HuH-7 (cell line): ENCODE measurements at places on chromosomes 13 and 19.

- DNase-seq: no peak
Measured at GRCh38 chr13:112252804-112253590, 123.2 kb upstream of the SPACA7 start.

- DNase-seq: no peak
Measured at GRCh38 chr13:99159331-99160061, 41.2 kb upstream of the UBAC2 start.

DNA sequence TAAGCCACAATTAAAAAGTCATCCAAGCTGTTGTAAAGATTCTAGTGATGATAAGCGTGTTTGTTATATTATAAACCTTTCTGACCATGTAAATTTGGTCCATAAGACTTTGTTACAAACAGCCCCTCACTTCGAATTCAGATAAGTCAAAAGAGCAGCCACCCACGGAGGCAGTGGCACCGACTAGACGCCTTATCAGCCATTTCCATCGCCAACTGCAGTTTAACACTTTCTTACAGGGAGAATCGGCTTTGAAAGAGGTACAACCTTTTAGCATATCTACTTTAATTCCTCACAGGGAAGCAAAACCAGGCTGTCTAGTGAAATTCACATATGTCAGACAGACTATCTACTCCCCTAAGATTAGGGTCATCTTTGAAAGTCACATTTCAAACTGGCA lies 47.5 kb downstream of the SOX21 start:
- no peak for DNase-seq

GRCh38 chr19:49073514-49074378 lies 1.2 kb upstream of the KCNA7 start:
- DNase-seq: peak; percentile 84

DNA sequence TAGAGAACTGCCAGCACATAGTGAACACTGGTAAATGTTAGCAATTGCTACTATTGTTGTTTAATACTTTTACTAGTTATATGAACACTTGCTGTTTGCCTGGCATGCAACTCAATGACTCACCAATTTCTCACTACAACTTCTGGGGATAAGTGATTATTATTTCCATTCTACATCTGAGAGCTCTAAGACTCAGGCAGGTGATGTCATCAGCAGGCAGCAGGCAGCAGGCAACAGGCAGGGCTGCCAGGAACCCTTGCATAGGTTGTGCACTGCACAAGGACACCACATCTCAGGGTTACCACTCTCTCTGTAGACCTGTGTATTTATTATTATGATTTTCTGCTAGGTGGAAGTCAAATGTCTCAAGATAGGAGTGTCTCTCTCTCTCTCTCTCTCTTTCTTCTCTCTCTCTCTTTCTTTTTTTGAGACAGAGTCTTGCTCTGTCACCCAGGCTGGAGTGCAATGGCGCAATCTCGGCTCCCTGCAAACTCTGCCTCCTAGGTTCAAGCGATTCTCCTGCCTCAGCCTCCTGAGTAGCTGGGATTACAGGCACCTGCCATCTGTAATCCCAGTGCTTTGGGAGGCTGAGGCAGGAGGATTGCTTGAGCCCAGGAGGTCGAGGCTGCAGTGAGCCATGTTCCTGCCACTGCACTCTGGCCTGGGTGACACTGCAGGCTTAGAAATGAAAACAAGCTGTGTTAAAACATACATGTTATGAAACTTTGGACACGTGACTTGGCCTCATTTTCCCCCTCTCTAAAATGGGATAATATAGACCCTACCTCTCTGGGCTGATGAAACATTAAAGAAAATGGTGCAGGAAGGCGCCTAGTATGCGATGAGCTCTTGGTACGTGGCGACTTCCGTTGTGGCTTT lies 22.7 kb downstream of the HPN start:
- no peak for DNase-seq

DNA sequence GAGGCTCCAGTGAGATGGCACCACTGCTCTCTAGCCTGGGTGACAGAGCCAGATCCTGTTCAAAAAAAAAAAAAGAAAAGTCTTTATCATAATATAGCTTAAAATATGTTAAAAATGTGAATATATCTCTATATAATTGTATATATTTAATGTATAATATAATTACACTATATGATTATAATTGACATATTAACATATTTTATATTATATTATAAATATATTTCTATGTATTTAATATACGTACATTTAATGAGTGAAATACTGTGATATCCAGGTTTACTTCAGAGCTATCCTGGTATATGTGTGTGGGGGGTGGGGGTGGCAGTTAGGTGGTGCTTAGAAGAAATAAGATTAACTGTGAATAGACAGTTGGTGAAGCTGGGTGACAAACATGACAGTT lies 35.6 kb upstream of the SPRY2 start:
- no peak for DNase-seq

DNA sequence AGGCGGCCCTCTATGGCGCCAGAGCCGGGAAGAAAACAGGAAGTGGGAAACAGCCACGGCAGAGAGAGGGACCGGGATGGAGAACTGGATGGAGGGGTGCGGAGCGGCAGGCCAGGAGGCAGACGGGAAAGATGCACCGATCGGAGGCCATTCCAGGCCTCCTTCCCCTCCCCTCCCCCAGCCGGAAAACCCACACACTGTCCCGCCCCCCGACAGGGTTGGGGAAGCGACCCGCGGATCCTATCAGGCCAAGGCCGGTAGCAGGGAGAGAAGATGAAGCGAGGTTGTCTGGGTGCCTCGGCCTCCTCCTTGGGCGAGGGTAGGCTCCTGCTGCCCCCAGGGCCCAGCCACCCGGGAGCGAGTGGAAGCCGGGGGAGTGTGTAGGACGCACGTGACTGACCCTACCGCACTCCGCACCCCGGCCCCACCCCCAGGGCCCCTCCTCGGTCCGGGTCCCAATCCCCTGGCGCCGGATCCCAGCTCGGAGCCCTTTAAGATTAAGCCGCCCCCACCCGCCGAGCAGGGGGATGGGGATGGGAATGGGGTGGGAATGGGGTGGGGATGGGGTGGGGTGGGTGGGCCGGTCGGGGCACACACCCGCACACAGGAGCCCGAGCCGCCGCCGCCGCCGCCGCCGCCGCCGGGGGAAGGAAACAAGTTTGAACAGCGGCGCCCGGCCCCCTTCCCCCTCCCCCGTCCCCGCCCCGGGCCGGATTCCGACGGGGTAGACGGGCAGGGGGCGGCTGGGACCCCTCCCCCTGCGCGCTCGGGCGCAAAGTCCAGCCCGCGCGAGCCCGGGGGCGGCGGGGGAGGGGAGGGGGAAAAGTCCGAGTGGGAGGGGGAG lies 1.5 kb downstream of the ERF start:
- DNase-seq: peak; percentile 82

GRCh38 chr19:11881151-11881800 lies 6.3 kb upstream of the ZNF69 start:
- DNase-seq: peak; percentile 28

DNA sequence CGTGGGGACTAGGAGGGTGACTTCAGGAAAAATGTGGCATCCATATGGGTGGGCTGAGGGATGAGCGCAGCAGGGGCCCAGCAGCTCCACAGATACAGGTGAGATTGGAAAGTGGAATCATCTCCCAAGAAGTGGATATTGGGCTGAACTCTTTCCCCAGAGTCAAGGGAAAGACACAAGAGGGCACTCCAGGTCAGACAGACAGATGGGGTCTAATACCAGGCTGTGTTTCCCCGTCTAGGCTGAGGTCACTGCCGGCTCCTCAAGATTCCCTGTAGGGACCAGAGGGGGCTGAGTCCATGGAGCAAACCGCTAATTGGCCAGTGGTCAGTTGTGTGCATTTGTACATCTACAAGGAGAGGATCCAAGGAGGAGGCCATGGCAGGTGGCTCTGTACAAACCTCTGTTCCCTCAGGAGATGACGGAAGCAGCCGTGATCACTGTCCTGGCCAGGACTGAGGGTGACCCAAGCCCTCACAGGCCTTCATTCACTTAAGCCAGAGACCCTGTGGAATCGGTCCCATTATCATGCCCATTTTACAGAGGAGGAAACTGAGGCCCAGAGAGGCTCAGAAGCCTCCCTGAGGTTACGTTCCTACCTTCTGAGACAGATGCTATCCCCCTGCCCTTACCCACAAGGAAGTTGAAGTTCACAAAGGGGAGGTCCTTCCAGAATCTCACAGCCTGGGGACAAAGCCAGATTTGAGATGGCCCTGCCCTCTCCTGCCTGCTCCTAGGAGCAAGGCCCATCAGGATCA lies 14.9 kb upstream of the IGLON5 start:
- DNase-seq: no peak

- no peak for DNase-seq
Measured at GRCh38 chr19:29645911-29646310, 19.4 kb upstream of the PLEKHF1 start.

- DNase-seq: no peak
Measured at GRCh38 chr13:66574606-66575005, 655.5 kb downstream of the PCDH9 start.

GRCh38 chr13:61880578-61881283 lies 465.1 kb upstream of the PCDH20 start:
- DNase-seq: peak; percentile 2

DNA sequence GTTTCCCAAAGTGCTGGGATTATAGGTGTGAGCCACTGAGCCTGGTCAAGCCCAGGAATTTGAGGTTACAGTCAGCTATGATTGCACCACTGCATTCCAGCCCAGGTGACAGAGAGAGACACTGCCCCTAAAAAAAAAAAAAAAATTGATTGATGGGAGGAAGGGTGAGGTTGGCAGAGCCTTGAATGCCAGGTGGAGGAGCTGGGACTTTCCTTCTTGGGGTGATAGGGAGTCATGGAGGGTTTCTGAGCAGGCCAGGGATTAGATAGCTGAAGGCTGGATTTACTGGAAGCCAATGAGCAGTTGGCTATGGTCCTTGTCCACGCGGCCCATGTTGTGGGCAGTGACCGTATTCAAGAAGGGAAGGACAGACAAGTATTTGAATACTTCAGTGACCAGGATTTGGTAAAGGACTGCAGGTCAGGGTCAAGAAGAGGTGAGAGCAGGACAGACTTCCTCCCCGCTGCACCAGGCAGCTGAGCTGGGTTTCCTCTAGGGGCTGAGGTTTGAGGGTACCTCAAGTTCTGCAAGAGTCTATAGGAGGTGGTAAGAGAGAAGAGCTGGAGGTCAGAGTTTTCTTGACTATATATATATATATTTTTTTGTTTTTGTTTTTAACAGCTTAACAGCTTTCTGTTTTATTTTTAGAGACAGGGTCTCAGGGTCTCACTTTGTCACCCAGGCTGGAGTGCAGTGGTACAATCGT lies 6.9 kb upstream of the ICAM4 start:
- DNase-seq: no peak

DNA sequence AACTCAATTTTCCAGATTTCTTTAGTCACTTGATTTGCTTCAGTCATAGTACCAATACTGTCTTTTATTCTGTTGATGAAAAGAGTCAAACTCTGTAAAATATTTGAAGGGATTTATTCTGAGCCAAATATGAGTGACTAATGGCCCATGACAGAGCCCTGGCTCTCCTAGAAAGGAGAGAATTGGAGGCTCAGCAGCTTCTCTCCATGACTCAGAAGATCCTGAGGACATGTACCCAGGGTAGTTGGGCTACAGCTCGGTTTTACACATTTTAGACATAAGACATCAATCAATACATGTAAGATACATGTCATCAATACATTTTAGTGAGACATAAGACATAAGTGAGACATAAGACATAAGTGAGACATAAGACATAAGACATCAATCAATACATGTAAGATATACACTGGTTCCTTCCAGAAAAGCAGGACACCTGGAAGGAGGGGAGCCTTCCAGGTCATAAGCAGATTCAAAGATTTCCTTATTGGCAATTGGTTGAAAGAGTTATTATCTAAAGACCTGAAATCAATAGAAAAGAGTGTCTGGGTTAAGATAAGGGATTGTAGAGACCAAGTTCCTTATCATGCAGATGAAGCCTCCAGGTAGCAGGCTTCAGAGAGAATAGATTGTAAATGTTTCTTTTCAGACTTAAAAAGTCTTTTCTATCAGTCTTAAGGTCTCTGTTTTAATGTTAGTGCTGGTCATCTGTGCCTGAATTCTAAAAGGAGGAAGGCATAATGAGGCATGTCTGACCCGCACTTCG lies 179.8 kb upstream of the RFC3 start:
- no peak for DNase-seq

GRCh38 chr13:94598281-94598680 lies 2.3 kb upstream of the TGDS start:
- no peak for DNase-seq

- DNase-seq: no peak
Measured at GRCh38 chr13:93698016-93698613, 471.5 kb downstream of the GPC6 start.

GRCh38 chr13:42971691-42972347 lies 20.2 kb downstream of the EPSTI1 start:
- no peak for DNase-seq

DNA sequence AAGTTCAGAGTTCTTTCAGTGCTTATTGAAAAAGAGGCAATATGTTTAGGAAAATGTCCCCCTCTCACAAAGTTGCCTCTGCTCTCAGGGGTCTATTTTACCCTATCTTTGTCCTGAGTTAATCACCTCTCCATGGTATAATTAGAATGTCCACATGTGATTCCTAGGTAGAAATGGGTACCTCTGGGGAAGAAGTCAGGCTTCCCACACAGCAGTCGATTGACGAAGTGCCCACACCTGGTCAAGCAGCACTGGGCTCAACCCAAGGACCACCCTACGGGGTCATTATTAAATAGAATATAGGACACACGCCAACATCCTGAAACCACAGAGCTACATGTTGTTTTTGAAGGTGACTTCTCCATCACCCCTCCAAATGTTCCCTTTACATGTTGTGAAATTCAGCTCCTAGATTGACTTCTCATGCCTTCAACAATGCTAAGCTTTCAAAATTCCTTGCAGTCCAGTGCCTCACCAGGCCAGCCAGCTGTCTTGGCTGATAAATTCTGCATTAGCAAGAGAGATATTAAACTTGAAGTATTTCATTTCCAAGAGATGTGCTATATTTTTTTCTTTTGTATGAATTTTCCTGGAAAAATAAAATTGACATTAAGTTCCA lies 43.6 kb upstream of the FAM124A start:
- no peak for DNase-seq

DNA sequence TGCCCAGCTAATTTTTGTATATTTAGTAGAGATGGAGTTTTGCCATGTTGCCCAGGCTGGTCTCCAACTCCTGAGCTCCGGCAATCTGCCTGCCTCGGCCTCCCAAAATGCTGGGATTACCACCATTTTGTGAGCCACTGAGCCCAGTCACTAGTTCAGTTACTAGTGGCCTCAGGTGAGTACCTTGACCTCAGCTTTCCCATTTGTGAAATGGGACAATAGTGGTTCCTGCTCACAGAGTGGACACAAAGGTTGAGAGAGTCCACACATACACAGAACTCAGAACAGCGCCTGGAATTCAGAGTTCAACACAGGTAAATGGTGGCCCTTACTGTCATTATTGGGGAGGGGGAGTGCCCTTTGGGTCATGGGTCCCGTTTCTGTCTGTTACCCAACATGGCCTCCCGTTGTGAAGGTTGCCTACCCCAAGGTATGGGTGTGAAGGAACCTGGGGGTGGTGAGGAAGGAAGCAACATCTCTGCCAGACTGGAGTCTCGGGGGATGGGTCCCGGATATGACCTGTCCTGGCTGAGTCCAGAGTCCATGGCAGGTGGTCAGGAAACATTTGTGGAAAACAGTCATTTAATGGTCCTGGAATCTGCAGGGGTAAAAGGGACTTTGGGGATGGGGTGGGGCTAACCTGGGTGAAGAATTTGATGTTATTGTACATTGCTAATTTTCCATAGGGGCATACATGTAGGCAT lies 11.7 kb upstream of the IRGC start:
- no peak for DNase-seq
